GM12865 (cell line): ENCODE measurements at places on chromosomes 3 and 15.

GRCh38 chr3:139355476-139355875 is 11.7 kb downstream of the MRPS22 start:
- DNase-seq = no peak

- peak; percentile 25 for DNase-seq
Observed at GRCh38 chr15:75597667-75598341, 18.7 kb upstream of the PTPN9 start.

DNA sequence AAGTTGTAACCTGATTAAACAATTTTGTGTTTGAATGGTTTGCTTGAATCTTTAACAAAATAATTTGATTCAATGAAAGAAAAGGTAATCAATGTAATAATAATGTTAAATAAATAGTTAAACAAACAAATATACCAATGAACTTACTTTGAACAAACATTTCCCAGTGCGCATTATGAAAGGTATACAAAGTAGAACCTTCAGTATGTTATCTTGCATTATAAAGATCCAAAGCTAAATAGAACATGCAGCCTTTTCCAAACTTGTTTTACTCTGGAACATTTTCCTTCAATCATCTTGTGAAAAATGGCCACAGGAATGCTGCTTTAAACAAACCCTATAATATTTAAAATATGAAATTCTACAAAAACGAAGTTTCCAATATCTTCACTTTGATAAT is 620.0 kb downstream of the NAALADL2 start:
- DNase-seq = no peak

DNA sequence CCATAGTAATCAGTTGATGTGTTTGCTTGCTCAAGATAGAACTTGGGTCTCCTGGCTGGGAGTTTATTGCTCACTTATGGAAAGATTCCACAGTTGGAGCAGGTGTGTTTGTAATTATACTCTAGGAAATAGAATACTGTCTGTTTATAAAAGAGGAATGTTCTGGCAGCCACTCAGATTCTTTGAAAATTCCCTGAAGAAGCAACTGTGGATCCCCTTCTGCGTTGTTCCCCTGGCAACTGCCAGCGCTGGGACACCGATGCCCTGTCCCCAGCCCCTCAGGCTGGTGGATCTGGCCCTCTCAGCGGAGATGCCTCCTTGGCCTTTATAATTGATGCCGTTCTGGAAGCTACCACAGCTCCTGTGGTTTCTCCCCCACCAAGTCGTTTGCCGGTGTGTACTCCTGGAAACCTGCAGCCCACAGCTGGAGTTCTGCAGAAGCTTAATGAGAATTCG is 225.9 kb downstream of the ITPR1 start:
- DNase-seq = no peak

- DNase-seq = no peak
Observed at GRCh38 chr15:73881579-73882320, 8.4 kb downstream of the TBC1D21 start.

DNA sequence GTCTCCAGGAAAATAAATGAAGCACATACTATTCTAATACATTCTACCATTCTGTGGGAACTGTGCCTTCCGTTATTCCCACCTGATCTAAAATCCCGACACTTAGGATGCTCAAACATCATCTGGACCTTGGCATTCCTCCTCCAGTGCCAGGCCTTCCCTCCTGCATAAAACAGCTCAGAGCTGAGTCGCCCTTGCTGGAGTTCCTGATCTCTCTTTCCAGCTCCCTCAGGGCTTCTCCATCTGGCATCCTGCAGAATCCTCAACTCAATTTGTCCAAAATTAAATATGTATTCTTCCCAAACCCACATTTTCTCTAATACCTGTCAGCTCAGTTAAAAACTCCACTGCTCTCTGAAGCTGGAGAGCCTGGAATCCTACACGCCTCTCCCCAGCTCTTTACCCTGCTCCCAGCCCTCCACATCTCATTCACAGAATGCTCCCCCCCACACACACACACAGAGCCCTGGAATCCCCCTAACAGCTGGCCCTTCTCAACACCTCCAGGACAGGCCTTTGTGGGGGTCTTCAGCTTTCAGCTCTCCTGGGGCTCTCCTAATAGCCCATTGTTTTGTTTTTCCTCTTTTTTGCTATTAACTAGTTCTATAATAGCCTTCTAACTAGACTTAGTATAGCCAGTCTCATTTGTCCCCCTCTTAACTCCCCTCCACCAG is 78.5 kb downstream of the HMG20A start:
- DNase-seq = no peak

- DNase-seq = no peak
Observed at GRCh38 chr3:140467104-140467577, 210.7 kb upstream of the TRIM42 start.

GRCh38 chr3:152780553-152780952 is 54.4 kb upstream of the P2RY1 start:
- no peak for DNase-seq
